Stimulated activated CD8-positive, alpha-beta memory T cell treated with anti-CD3 and anti-CD28 coated beads, Interleukin-4, amount 100 ng/mL, for 1 hour (primary cell): ENCODE measurements at places on chromosomes 1 and 21.

GRCh38 chr1:27719286-27720251 lies 6.2 kb upstream of the FAM76A start:
- no peak for DNase-seq

- DNase-seq, result no peak
Measured at GRCh38 chr1:1355416-1355815, 2.9 kb downstream of the MXRA8 start.

DNA sequence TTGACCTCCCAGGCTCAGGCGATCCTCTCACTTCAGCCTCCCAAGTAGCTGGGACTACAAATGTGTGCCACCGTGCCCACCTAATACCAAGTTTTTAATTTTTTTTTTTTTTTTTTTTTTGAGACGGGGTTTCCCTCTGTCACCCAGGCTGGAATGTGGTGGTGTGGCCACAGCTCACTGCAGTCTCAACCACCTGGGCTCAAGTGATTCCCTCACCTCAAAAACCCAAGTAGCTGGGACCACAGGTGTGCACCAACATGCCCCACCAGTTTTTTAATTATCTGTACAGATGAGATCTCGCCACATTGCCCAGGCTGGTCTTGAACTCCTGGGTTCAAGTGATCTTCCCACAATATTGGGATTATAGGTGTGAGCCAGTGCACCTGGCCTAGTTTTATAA lies 22.7 kb downstream of the PTP4A2 start:
- no peak for DNase-seq

- DNase-seq, result no peak
Measured at GRCh38 chr21:33937931-33938339, 22.3 kb upstream of the ATP5PO start.

GRCh38 chr1:107413951-107414350 lies 273.1 kb downstream of the NTNG1 start:
- no peak for DNase-seq

GRCh38 chr1:235917267-235917811 lies 50.6 kb upstream of the LYST start:
- DNase-seq, result no peak
